ENCODE measurements at places on chromosomes 6 and 20.

- no peak for DNase-seq
Measured at GRCh38 chr6:27593200-27593818, 120.4 kb upstream of the ZNF184 start.

DNA sequence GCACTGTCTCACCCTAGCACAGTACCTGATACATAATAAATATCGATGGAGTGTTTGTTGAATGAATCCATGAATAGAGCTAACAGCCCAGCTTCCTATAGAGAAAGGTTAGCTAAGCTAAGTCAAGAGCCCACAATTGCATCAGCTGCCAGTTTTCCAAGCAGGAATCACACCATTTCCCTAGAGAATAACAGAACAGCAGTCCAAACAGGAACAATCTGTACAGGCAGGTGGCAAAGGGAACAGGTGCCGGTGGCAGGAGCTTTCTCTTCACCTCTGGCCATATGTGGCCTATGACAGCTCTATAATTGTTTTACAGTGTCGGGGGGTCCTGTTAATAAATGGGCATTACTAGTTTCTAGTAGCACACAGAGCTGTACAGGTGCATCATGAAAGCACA lies 38.8 kb downstream of the ISM1 start:
- DNase-seq = peak; percentile 18

GRCh38 chr6:132811276-132811675 lies 3.1 kb upstream of the RPS12 start:
- no peak for DNase-seq

DNA sequence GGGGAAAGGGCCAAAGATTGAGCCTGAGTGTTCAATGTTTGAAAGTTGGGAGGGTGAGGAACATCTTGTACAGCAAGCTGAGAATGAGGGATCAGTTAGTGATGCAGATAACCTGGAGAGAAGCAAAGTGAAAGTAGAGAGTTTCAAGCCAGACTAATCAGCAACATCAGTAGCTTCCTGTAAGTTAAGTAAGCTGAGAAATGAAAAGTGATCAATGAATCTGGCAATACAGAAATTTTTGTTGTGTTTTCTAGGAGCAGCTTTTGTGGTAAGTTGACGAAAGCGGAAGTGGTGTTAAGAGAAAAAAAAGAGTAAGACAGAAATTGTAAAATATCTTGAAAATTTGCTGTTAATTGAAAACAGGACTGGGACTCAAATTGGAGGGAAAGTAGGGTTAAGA lies 855.5 kb upstream of the MAP3K7 start:
- DNase-seq = no peak

GRCh38 chr20:10634211-10634610 lies 39.6 kb downstream of the JAG1 start:
- DNase-seq = no peak

DNA sequence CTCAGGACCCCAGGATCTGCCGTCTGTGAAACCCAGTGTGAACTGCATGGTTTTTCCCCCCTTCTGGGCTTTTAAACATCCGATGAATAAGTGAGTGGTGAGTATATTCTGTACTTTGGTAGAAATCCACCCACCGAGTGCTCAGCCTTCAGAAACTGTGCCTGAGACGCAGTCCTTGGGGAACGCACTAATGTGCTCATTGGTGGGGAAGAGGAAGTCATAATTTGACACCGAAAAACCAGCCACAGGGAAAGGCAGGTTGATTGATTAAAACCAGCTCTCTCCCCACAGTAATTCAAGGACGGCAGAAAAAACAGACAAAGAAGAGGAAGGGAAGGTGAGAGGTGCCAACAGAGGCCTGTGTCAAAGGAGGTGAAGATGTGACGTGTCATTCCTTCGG lies 21.7 kb downstream of the EDN3 start:
- DNase-seq = peak; percentile 50

GRCh38 chr6:30160008-30160784 lies 815 bp downstream of the TRIM10 start:
- no peak for DNase-seq

DNA sequence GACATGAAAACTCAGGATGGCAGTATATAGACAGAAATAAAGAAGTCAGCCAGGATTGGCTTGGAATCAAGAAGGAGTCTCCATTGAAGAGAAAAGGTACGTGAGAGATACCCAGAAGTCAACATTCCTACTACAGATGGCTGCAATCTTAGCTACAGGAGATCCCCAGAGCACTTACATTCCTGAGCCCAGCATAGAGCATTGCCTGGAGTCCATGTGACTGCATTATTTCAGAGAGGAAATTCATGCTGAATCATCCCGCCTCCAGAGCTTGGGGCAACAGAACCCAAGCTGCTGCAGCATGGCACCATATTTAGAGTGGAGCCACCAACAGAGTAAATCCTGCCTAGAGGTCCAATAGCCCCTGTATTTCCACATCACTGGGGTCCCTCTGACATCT lies 125.0 kb upstream of the GRIK2 start:
- DNase-seq = no peak

DNA sequence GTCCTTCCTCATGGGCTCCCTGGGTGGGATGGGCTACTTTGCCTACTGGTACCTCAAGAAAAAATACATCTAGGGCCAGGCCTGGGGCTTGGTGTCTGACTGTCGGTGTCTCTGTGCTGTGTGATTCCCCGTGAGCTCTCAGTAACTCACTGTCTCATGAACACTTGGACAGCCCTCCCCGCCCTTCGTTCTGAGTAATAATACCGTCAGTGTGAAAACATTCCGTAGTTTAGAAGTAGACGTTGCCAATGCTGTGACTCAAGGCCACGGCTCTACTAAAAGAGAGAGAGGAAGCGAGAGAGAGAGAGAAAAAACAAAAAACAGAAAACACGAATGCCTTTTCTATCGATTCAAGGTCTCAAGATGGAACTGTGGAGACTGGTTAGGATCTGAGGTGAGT lies 31.8 kb downstream of the FITM2 start:
- DNase-seq = peak; percentile 92

GRCh38 chr6:159969204-159969912 lies 476 bp downstream of the IGF2R start:
- peak; percentile 87 for DNase-seq

GRCh38 chr20:16100767-16101166 lies 472.5 kb downstream of the KIF16B start:
- DNase-seq = no peak
